LoVo (cell line): ENCODE measurements at places on chromosomes 2 and 18.

GRCh38 chr2:18349421-18349820 is 211.0 kb downstream of the RDH14 start:
- no peak for DNase-seq

DNA sequence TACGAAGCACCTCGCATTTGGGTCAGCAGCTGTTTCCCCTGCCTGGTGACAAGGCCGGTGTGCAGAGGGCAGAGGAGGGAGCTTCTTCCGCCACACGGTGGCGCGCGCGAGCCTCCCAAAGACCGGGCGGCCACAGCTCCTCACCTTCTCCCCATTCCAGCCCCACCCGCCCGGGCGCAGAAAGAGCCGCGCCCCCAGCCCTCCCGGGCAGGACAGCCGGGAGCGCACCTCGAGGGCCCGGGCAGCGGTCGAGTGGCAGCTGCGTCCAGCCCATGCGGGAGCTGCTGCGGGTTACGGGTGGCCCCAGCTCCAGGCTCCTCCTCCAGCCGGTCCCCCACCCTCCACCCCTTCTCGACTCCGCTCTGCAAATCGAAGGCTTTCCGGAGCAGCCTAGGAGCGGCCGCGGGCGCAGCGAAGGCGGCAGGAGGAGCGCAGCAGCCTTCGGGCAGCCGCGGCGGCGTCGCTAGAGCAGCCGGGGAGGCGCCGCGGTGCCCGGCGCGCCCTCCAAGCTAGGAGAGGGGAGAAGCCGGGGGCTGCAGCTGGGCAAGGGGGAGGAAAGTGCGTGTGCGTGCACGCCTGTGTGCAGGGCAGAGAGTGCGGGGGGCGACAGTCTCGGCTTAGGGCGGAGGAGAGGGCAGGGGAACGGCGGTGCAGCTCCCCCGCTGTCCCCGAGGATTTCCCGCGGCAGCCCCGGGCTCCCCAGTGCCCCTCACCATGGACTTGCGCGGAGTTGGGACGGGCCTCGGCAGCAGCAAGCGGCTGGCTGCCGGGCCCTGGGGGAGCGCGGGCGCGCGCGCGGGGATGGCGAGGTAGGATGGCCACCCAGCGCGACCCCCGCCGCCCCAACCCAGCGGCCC is at the start of gene CCDC85A:
CCDC85A (plus strand) TSS at position 348 of the 857 bp plus-strand sequence. CDS start 635 bp downstream, outside the sequence.
- DNase-seq = peak; percentile 83

DNA sequence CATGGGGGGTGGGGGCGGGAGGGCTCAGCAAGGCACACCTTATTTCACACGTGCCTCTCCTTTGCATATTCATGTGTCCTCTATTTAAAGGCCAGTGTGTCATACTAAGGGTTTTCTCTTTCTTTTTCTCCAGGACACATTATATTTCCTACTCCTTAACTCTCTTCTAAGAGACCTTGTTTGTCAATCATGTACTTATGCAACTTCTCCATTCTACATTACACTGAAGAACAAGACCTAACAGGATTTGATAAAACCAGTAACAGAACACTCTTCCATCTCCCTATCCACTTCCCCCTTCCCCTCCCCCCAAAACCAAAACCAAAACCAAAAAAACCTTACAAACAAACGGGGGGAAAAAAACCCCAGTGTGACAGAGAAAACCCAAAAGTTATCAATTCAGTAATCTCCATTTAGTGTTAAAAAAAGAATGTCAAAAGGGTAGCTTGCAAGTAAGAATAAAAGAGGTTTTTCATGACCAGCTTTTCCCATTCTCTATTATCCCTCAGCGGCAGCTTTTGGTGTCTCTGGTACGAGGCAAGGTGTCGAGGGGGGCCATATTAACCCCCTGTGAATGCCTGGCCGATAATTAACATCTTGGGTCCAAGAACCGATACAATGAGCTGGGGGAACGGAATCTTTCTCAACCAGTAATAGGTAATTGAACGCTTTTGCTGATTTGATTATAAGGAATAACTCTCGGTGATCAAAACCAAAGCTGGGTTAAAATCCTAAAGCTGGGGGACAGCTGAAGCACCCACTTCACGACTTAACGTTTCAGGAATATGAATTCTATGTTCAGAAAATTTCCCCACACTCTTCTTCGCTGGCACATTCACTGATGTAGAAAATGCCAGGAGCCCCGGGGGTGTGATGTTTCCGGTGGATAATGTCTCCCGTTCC is 191.0 kb upstream of the TCF4 start:
- DNase-seq = no peak

- no peak for DNase-seq
Measured at GRCh38 chr2:12733846-12734245, 17.1 kb downstream of the TRIB2 start.

DNA sequence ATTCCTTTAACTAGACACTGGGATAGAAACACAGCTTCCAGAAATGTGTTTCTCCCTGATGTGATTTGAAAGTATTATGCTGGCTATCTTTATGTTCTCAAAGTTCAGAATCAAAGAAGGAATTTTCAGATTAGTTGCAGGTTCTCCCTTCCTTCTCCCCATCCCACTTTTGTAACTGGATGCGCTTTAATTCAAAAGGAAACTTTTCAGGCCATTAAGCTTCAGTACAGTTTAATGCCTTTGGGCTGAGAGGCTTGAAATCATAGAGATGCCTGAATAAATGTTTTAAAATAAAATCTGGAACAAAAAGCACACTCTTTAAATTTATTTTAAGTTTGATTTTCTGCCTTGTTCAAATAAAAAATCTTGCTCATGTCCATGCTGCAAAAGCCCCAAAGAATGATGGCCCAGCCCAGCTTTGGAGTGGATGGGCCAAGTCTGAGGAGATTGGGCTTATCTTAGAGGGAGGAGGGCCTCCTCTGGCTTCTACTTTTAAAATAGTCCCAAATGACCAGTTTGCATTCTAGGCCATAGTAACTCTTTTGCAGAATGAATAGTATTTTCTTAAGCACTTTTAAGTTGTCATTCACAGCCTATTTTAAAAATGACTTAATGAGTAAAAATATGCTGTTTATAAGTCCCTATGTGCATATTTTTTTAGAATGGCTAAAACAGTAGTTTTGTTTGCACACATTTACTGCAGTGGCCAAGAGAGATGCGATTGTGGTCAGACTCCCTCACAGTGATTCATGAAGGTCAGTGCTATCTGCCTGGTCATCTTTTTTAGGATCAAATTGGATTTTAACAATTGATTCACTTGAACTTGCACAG is 129.2 kb downstream of the MTX2 start:
- DNase-seq = no peak

GRCh38 chr2:28422908-28423741 is 30.5 kb downstream of the FOSL2 start:
- no peak for DNase-seq

DNA sequence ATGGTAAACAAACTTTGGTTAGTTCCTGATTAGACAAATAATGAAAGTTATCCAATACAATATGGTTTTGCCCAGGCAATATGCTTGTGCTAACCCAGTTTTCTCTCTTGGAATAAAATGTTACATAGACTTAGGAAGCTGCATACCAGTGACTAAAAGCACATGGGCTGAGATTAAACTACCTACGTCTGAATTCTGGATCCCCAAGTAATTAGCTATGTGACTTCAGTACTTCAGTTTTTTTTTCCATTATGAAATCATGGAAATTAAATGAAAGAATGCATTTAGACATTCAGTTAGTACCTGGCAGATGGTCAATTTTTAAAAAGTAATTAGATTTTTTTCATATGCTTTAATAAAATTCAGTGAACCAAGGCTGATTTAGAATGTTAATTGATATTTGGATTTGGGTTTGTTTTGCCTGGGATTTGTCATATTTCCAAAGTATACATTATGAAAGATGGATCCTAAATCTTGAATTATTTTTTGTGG is 213.9 kb downstream of the PTH2R start:
- DNase-seq = no peak

DNA sequence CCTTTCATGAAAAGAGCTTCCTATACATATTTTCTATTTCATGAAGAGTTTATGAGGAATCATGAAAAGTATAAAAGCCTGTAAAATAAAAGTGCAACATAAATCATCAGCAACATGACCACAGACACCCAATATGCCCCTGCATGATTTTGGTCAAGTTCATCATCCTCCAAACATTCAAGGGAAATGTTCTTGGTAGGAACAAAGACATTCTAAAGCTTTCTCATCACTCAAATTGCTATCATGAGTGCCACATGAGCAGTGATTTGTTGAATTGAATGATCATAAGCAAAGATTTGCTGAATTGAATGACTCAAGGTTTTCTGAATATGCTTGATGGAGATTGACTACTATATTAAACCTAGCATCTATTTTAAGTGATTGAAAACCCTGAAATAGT is 172.2 kb downstream of the MBD2 start:
- DNase-seq = no peak

- DNase-seq = no peak
Measured at GRCh38 chr2:197477797-197478196, 21.8 kb downstream of the HSPD1 start.

DNA sequence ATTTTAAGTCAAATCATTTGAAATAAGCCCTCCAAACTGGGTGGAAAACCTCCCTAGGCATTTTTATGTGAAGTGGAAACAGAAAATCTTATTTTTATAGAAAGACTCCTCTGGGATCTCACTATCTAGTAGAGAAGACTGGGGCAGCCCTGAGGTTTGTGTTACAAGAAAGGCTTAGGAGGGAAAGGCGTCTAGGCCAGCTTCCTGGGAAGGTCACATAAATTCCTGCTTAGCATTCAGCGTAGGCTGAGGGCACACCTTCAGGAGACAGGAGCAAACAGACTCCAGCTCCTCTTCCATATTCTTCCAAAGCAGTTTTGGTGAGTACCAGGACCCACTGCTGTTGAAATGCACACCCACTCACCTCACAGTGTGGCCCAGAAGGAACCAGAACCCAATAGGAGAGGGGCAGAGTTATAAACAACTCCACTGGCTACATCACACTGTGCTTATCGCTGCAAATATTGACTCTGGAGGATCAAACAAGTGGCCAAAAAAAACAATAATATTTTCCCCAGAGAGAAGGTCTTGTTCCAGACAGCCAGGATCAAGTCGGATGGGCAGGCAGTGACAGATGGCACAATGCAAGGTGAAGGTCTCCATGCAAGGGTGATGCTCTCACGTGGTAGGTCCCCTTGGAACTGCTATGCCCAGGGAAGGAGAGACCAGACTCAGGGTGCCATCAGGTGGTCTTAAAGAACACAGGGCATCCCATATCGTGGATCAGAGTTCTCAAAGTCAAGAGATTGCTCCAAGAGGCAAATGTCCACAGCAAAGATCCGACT is 17.7 kb upstream of the IGFBP2 start:
- no peak for DNase-seq

DNA sequence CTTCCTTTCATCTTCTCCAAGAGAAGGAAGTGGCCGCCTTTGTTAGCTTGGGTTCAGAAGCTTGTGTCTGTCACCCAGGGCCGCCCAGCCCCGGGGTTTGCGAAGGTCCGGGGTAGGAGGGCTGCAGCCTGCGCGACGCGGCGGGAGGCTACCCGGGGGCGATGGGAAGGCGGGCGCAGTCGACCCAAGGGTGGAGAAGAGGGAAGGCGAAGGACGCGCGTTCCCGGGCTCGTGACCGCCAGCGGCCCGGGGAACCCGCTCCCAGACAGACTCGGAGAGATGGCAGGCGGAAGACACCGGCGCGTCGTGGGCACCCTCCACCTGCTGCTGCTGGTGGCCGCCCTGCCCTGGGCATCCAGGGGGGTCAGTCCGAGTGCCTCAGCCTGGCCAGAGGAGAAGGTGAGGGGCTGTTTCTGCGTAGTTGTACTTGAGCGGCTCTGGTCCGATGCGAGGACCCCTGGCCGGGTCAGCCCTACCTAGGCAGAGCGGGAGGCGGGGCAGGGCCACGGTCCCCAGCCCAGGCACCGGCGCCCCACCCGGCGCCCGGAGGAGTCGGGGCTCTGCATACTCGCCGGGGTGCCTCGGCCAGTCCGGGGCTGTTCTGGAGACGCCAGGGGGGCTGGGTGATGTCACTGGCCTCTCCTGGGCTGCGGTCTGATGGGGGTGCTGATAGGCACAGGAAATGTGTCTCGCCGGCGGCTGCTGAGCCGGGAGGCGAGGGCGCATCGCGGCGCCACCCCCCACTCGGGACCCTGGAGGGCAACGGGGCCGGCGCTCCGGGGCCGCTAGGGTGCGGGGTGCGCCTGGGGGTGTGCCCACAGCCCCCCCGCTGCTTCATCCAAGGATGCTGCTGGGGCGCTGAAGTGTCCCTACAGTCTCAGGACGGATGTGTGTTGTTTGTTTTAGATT is at the start of gene QPCT:
QPCT (plus strand) TSS at position 178 of the 909 bp plus-strand sequence; CDS start at position 280, 102 bp downstream.
- DNase-seq = no peak

DNA sequence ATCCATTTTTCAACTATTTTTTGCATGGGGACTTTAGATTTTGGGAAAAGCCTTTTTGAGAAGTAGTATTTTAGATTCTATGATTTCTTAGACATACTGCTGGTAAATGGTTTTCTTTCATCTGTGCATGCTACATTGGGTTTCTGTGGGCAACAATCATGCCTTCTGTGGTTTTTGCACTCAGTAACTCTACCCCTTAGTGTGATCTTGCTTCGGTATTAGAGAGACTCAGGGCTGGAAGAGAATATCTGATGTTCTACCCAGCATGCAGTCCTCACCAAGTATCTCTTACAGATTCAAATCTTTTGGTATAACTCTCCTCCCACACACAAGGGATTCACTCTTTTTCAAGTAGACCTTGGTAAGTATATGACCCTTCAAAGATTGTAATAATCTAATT is 183.0 kb downstream of the PMAIP1 start:
- DNase-seq = no peak

GRCh38 chr2:83015900-83016299 is 1443.2 kb downstream of the SUCLG1 start:
- no peak for DNase-seq

DNA sequence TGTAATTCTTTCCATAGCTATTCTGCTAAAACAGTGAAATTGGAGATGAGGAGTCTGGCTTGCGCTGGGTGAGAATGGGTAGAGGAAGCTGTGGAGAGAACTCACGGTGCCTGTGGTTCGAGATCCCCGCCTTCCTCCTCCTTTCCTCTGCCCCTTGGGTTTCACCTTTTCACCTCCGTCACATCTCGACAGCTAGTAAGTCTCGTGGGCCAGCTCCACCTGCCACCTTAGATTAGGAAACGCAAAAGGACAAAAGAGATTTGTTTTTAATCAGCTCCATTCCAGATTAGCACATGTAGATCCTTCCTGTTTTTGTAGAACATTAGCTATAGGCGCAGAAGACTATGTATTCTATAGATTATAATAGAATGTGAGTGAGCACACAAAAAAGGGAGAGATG is 20.6 kb downstream of the TRIB2 start:
- no peak for DNase-seq

DNA sequence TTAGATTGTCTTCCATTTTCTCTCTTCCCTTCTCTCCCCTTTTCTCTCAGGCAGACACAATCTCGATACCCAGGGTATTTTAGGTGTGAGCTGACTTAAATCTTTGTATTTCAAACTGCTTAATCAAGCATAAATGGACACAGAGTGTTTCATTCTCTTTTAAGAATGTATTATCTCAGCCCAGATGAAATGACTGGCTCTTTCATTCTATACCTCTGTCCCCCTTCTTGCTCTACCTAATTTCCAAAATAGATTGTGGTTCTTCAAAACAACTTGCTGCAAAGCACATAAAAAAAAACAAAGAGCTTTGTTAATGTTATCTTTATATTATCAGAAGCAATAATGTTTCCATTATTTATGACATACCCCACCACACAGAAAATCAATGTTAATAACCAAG is 514.6 kb downstream of the ERBB4 start:
- DNase-seq = no peak

- no peak for DNase-seq
Measured at GRCh38 chr2:108403494-108403893, 25.7 kb downstream of the SULT1C4 start.

- DNase-seq = no peak
Measured at GRCh38 chr2:118255771-118256372, 167.6 kb downstream of the INSIG2 start.

GRCh38 chr2:29425866-29426265 is 310.7 kb downstream of the CLIP4 start:
- DNase-seq = no peak
